ENCODE measurements at places on chromosomes 2 and 18.

DNA sequence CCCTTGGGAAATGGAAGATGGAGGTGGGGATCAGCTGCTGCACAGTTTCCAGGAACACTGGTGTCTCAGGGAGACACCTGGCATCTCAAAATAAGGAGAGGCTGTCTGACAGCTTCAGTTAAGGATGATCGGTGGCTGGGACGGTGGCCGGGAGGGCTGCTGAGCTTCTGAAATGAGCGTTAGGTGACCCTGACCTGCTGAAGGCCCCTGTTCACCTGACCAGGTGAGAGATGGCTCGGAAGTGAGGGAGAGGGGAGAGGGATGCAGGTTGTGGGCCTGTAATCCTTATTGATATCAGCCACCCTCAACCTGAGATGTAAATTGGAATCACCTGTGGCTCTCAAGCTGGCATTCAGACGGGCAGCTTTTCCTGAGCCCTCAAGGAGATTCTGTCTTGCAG lies 99.0 kb downstream of the AGAP1 start:
- DNase-seq = no peak

DNA sequence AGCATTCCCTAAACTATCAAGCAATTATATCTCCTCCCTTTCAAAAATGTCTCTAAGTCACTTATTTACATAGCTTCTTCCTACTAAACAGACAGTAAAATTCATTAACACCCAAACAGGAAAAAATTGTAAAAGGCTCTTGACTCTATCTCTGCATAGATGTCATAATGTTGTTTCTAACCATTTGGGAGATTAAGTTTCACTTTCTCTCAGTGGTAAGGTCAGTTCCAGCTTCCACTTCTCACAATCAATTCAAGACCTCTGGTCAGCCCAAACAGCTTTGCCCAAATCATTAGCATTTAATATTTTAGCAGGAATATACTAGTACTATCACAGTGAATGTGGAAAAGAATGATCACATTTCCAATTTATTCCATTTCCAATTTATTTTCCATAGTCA lies 374.3 kb upstream of the MC4R start:
- DNase-seq = no peak

DNA sequence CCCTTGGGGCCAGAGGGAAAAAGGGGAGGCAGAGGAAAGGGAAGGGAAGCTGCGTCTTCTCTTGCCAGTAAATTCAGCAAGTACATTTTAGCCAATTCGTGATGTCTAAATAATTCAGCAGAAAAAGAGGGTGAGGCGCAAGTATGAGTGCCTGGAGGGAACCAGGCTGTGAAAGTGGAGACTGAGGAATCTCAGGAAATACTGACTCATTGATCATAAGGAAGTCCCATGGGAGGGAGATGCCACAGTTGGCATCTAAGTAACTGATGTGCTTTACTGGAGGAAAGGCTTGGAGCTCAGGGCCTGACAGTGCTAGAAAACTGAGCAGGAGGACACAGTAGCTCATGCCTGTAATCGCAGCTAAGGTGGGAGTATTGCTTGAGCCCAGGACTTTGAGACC lies 31.1 kb downstream of the KIF5C start:
- no peak for DNase-seq

DNA sequence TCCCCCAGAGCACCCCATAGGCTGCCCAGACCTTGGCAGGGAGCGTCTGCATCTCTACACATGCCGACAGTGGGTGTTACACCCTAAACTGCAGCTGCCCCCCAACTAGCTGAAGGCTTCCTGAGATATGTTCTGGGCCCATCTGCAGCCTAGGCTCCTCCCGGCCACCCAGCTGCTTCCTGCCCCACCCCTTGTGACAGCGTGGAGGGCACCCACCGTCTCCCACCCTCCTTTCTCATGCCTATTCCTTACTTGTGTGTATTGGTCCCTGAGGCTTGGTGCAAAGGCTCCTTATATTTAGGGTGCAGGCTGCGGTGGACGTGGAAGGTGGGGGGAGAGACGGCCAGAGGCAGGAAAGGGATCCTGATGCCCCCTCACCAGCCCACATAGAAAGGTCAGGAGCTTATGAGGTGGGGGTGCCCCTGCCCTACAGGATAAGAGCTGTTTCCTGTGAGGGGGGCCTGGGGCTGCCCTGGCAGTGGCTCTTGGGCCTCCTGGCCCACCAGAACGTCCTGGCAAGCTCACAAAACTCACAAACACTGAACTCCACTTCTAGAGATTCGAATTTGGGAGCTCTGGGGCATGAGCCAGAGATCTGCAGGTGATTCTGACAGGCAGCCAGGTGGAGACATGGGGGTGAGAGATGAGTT lies 7.3 kb upstream of the PROM2 start:
- DNase-seq = no peak

- DNase-seq = no peak
Measured at GRCh38 chr2:28359222-28360057, 33.2 kb upstream of the FOSL2 start.
